Activated naive CD8-positive, alpha-beta T cell treated with anti-CD3 and anti-CD28 coated beads for 36 hours (primary cell): ENCODE measurements at places on chromosomes 12 and 14. TPM values are rescaled to one million over a fixed set of nuclear protein-coding genes. Genes with fewer than 3 reads are reported as not detected.
A peak's percentile ranks its signal among the peaks of the same experiment; 100 is the strongest.

GRCh38 chr12:15863372-15863771, 18.8 kb upstream of the STRAP start:
- no peaks in the 10 kb centered on the region for H3K36me3 ChIP-seq
- no peak overlapping the region for H3K27ac ChIP-seq
- H3K4me3 ChIP-seq: no peak overlapping the region
- H3K27me3 ChIP-seq: peaks cover 23% of the 10 kb centered on the region
- peaks cover 3% of the 10 kb centered on the region for H3K4me1 ChIP-seq

DNA sequence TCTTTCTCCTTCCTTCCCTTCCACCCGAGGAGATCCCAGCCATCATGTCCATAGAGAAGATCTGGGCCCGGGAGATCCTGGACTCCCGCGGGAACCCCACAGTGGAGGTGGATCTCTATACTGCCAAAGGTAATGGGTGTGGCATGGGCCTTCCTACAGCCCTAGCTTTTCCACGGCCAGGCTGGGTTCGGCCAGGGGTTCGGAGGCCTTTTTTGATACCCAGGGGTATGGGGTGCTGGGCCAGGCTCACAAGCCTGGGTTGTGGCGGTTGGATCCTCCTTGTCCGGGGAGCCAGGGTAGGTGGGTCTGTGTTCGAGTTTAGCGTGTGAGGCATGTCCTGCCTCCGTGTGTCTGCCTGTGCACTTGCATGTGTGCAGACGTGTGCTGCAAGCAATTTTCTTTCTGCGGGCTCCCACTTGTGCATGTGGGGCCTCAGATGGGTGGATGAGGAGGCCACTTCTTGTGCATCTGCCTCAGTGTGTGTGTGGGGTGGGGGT, 1.5 kb downstream of the ENO2 start:
- H3K27me3 ChIP-seq: no peaks in the 10 kb centered on the region
- H3K36me3 ChIP-seq: peaks cover 35% of the 10 kb centered on the region
- peak overlapping the region; percentile 90 for H3K27ac ChIP-seq
- no peak for DNase-seq
- H3K4me1 ChIP-seq: peaks cover 23% of the 10 kb centered on the region
- peak overlapping the region; percentile 100 for H3K4me3 ChIP-seq

GRCh38 chr12:76569685-76570604, 10.4 kb upstream of the OSBPL8 start:
- no peak overlapping the region for H3K27ac ChIP-seq
- DNase-seq: no peak
- peaks cover 8% of the 10 kb centered on the region for H3K4me1 ChIP-seq

- peaks cover 11% of the 10 kb centered on the region for H3K36me3 ChIP-seq
- no peaks in the 10 kb centered on the region for H3K27me3 ChIP-seq
- peaks cover 18% of the 10 kb centered on the region for H3K4me1 ChIP-seq
- no peak overlapping the region for H3K4me3 ChIP-seq
- peak; percentile 22 for DNase-seq
- peak overlapping the region; percentile 54 for H3K27ac ChIP-seq
Observed at GRCh38 chr12:121451961-121452339, 52.0 kb downstream of the RNF34 start.

GRCh38 chr14:80868260-80868659, 73.3 kb downstream of the CEP128 start:
- H3K27ac ChIP-seq: no peak overlapping the region
- H3K27me3 ChIP-seq: no peaks in the 10 kb centered on the region
- no peak for DNase-seq
- H3K4me3 ChIP-seq: no peak overlapping the region

OTUB2 gene
- total RNA-seq: 0.48 TPM
